ENCODE measurements at places on chromosomes 1 and 21. TPM values are rescaled to one million over a fixed set of nuclear protein-coding genes. Genes with fewer than 3 reads are reported as not detected.

CA6 gene
- not detected for total RNA-seq

PPM1J gene
- 2.1 TPM for total RNA-seq

RGS18 gene
- total RNA-seq: 0.14 TPM

NOC2L gene
- 95.6 TPM for total RNA-seq

LCE1F gene
- not detected for total RNA-seq

OR10J1 gene
- total RNA-seq: not detected

ZNF648 gene
- total RNA-seq: 1.0 TPM

RPE65 gene
- total RNA-seq: not detected

APOBEC4 gene
- not detected for total RNA-seq

GDAP2 gene
- total RNA-seq: 18.9 TPM

GIPC2 gene
- total RNA-seq: 1.5 TPM

NBPF11 gene
- 12.3 TPM for total RNA-seq

RHD gene
- not detected for total RNA-seq

SPRR2E gene
- total RNA-seq: not detected

CLEC20A gene
- total RNA-seq: not detected

CFHR5 gene
- total RNA-seq: not detected

FAM131C gene
- 0.89 TPM for total RNA-seq

MMP23B gene
- total RNA-seq: 4.9 TPM

TPRG1L gene
- total RNA-seq: 41.7 TPM

LCE2A gene
- total RNA-seq: not detected

AGMAT gene
- total RNA-seq: 0.96 TPM

CHIA gene
- total RNA-seq: not detected

PCBP3 gene
- 1.3 TPM for total RNA-seq

PPFIA4 gene
- 0.13 TPM for total RNA-seq

LCE3B gene
- total RNA-seq: not detected

RABGGTB gene
- total RNA-seq: 77.1 TPM

PCSK9 gene
- total RNA-seq: 4.5 TPM

DNM3 gene
- total RNA-seq: 1.6 TPM

RAB7B gene
- total RNA-seq: 0.13 TPM

SPRR1B gene
- total RNA-seq: 0.63 TPM

HES2 gene
- total RNA-seq: 27.8 TPM

LRRC41 gene
- total RNA-seq: 132 TPM

NCMAP gene
- 1.5 TPM for total RNA-seq

KPRP gene
- total RNA-seq: not detected

HAO2 gene
- not detected for total RNA-seq

TNFRSF8 gene
- 1.2 TPM for total RNA-seq

AMY1A gene
- not detected for total RNA-seq

PLXNA2 gene
- total RNA-seq: 6.9 TPM

SAMD13 gene
- 1.2 TPM for total RNA-seq

NID1 gene
- total RNA-seq: 26.0 TPM

C4BPA gene
- not detected for total RNA-seq

SYT2 gene
- total RNA-seq: under 0.01 TPM

FNBP1L gene
- 68.9 TPM for total RNA-seq

OR2AJ1 gene
- not detected for total RNA-seq

HNRNPCL2 gene
- not detected for total RNA-seq

All from kidney epithelial cell (primary cell).